GM12878 (cell line): ENCODE measurements at places on chromosomes 16 and 17. TPM values are rescaled to one million over a fixed set of nuclear protein-coding genes. Genes with fewer than 3 reads are reported as not detected.

The STH gene
- polyA plus RNA-seq, result not detected in 2 replicates

The MED9 gene
- polyA plus RNA-seq, result 20.0 and 22.4 TPM in 2 replicates

- H3K4me3 ChIP-seq, result no peak overlapping the region
- H3K36me3 ChIP-seq, result no peaks in the 10 kb centered on the region; the same call in none of the 2 replicates
- H3K27me3 ChIP-seq, result no peaks in the 10 kb centered on the region
- no peak for DNase-seq
- no peak overlapping the region for H3K27ac ChIP-seq
Observed at GRCh38 chr17:19911033-19911432, 43.3 kb upstream of the ULK2 start.

The SYCE1L gene
- polyA plus RNA-seq, result 0.67 and 0.91 TPM in 2 replicates

The PYDC1 gene
- not detected in 2 replicates for polyA plus RNA-seq

The STAC2 gene
- polyA plus RNA-seq, result not detected in 2 replicates
